Caki2 (cell line): ENCODE measurements at places on chromosomes 6 and 20. TPM values are rescaled to one million over a fixed set of nuclear protein-coding genes. Genes with fewer than 3 reads are reported as not detected.

GRCh38 chr20:40925829-40926510 lies 102.7 kb upstream of the TOP1 start:
- DNase-seq = no peak

DNA sequence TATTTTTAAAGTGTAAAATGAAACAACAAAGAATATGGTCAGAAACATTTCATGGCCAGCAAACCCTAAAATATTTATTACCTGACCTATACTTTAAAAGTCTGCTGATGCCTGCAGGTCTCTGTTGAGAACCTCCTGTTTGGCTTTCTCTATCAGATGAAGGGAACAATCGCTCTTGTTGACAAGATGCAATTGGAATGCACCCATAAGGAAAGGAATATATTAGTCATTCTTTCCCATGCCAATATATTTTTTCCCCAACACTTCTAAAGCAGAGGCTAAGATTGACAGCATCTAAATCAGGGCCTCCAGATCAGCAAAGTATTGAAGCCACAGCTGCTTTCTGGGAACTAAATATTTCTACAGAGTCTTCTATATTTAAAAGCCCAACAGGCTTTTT lies 897.8 kb downstream of the EPHA7 start:
- DNase-seq = no peak

- no peak for DNase-seq
Observed at GRCh38 chr6:13617066-13617465, 1.9 kb downstream of the NOL7 start.

GRCh38 chr20:2706688-2707352 lies 14.2 kb downstream of the EBF4 start:
- DNase-seq = no peak

NANP gene
- total RNA-seq = 2.7 and 4.3 TPM in 2 replicates
